ENCODE measurements at places on chromosomes 16 and 17.

GRCh38 chr17:81143200-81143527 lies 22.1 kb upstream of the PVALEF start:
- DNase-seq = no peak

DNA sequence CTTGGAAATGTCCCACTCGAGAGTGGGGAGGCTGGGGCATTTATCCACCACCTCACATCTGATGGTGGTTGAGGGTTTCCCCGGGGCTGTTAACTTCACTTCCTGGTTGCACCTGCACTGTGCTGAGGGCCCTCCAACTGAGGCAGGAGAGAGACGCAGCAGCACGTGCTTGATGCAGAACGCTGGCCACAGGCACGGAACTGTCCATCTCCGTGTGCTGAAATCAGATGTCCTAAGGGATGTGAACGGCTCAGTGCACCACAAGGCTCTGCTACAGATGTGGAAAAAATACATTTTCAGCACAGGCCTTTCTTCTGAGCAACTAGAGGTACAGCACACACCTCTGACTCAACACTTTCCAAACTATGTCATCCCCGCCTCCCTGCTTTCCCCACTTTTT lies 114.8 kb upstream of the C16orf82 start:
- no peak for DNase-seq

DNA sequence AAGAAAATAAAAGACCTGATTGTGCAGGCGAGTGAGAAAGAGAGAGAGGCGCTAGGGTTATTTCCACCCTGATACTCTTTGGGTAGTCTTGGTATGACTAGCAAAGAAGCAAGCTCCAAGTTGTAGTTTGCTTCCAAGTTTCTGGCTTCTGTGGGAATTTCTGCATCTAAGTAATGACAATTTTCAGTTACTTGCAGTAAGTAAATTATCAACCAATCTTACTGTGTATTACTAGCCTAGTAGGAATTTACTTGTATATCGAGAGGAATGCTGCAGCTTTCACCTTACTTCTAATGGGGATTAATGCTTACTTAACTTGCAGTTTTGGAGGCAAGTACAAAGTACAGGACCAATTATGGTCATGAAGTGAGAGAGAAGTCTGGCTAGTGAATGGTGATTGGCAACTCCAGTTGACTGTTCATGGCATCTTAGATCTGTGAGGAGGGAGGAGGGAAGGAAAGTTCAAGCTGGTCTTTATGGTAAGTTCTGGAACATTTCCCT lies 31.9 kb downstream of the TENT4B start:
- DNase-seq = no peak

- no peak for DNase-seq
Observed at GRCh38 chr17:36475346-36475970, 11.0 kb upstream of the ZNHIT3 start.

DNA sequence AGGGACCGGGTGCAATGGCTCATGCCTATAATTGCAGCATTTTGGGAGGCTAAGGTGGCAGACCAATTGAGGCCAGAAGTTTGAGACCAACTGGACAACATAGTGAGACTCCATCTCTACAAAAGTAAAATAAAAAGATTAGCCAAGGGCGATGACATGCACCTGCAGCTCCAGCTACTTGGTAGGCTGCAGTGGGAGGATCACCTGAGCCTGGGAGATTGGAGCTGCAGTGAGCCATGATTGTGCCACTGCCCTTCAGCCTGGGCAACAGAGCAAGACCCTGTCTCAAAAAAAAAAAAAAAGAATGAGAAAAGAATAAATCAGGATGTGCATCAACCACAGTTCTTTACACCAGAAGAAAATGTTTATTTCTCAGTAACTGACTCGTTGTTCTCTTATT lies 76.0 kb downstream of the CACNG3 start:
- no peak for DNase-seq

- DNase-seq = no peak
Observed at GRCh38 chr17:57823469-57824401, 26.1 kb downstream of the MRPS23 start.

- DNase-seq = no peak
Observed at GRCh38 chr16:19513377-19514053, 8.4 kb downstream of the GDE1 start.

DNA sequence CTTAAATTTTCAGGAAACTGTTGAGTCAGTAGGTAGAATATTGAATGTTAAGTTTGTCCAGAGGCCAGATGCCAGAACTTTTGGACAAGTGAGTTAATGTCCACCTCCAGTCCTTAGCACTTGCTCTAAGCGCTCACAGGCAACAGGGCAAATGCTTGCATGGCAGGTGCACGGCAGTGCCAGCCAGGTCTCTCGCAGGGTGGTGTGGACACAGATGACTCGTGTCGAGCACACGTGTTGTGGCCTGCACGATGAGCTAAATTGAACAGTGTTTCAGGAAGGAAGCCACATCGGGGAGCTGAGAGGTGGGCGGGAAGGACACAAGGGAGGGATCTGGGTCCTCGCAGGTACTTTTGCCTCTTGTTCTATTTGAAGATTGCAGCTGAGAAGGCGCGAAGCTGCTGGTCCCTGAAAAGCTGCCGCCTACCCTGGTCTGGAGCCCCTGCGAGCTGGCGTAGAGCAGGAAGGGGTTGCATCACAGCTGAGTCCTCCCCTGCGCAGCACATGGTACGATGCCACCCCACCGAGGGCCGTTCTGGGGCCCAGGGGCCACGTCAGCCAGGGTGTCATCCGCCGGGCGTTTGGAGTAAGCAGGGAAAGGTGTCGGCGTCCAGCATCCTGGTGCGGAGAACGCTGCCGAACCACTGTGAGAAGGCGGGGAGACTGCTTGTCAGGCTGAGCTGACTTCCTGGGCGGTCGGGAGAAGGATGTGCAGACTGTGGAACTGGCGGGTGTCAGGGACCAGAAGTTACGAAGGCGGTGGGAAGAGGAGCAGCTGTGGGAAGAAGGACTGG lies 6.3 kb downstream of the RAB40C start:
- DNase-seq = no peak

DNA sequence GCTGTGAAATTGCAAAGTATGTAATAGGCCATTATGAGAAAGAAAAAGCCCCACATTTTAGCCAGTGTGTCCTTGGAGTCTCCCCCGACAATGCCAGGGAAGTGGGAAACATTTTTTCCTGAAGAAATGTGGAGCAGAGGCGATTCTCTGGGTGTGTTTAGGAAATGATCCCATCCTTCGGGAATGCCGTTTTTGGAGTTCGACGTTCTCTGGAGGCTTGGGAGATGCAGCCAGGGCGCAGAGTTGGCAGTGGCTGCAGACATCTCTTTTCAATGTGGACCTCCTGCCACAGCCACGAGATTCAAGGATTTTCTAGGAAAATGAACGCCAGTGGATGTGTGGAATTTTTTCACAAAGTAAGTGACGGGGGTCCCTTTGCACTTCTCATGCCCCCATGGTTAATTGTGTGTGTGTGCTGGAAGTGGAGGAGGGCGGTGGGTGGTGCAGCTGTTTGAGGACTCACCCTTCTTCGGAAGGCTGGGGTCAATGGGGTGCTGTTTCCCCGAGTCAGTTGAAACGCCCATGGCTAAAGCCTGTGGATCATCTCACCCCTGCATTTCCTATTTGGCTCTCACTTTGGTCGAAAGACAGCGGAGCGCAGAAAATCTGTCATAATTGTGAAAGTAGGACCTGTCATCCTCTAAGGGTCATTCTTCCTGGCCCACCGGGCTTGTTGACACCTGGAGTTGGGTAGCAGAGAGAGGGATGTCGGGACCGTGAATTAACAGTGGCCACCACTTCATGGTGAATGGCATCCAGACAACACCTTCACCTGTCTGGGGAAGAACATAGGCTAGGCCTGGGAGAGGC lies 73.2 kb downstream of the CMIP start:
- no peak for DNase-seq

GRCh38 chr17:30505868-30506417 lies 28.7 kb downstream of the GOSR1 start:
- DNase-seq = no peak

- DNase-seq = no peak
Observed at GRCh38 chr16:85048921-85049562, 21.4 kb downstream of the KIAA0513 start.

DNA sequence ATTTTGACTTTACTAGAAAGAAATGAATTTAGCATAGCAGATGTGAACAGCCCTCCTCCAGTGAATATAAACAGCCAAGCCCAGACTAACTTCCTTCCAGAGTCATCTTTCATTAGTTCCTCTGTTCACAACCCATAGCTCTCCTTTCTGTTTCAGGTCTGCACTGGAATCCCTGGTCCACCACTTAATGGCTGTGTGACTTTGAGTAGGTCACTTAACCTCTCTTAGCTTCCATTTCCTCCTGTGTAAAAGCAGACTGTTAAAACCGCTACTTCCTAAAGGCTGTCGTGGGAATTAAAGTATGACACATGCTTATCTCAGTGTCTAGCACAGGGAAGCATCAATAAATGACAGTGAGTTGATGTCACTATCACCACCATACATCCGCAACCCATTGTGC lies 7.5 kb downstream of the SLC6A4 start:
- DNase-seq = no peak

- no peak for DNase-seq
Observed at GRCh38 chr16:1532081-1532760, 1.2 kb upstream of the TMEM204 start.

DNA sequence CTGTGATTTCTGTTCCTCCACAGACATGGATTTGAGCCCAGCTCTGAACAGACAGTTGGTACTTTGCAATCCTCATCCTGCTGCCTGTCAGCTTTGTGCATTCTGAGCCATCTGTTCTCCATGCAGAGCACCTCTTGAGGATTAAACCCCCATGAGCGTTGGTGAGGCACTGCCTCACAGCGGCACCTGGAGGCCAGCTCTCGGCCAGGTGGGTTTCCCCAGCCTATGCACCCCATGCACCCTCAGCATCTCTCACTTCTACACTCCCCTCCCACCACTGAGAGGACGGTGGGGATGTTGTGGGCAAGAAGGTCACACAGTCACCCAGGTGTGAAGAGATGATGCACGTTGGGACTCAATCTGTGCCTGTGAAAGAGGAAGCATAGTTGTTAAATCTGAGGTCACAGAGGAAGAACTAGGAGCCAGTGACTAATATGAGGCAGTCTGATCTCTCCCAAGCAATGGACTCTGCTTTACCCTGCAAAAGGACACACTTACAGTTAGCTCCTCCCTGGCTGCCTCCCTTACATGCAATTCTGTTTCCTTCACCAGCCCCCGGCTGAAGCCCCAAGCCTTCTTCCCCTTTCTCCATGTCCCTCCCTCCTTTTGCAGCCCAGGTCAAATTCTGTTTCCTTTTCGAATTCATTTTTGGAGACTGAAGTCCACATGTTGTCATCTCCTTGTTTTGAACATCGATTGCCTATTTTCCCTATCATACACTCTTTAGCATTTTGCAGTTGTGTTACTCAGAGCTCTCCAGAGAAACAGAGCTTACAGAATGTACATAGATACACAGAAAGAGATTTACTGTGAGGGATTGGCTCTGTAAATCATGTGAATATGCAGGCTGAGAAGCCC lies 58.5 kb downstream of the HS3ST3B1 start:
- no peak for DNase-seq

DNA sequence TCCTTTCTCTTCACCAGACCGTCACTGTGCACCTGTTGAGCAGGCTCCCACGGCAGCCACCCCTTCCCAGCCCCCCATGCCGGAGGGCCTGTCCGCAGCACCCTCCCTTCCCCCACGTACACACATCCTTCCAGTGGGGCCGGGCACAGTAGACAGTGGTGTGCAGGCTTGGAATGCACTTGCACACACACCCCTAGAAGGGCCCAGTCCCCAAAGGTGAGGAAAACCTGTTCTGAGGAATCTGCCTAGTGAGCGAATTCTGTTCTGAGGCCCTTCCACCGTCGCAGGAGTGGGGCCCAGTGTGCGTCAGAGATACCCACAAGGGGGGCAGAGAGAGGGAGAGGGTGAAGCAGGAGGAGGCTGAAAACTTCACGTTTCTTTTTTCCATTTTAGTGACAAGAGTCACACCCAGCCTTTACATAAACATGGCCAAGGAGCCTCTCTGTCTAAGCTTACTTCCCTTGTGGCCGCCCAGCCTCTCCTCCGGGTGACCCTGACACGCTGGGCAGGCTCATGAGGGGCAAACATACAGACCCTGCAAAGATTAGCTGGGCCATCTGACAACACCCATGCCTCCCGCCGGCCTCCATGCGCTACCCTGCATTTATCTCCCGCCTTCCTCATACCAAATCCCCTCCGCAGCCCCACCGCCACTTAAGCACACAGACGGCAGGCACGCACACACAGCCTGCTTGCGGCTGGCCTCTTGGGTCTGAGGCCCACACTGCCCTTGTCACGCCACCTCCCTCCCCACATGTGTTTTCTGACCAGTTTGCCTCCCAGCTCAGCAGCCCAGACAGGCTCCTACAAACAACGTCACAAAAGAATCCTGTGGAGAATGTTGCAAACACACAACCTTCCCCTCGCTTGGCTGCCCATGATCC lies 1.8 kb downstream of the ZBTB4 start:
- no peak for DNase-seq

GRCh38 chr17:42403150-42403549 lies 14.9 kb upstream of the STAT3 start:
- DNase-seq = no peak

DNA sequence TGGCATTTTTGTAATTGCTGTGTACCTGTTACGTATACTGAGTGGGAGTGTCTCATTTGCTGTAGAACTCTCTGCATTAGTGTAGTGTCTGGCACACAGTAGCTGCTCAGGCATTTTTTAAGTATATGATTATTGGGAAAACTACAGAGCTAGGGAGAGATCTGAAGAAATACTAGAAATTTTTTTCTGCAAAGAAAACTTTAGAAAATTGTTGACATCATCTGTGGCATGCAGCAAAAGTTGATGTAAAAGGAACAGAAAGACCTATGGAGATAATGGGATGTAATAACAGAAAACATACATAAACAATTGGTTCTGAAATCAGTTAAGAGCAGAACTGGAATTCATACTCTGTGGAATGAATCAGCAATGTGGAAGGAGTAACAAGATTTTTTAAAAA lies 11.6 kb downstream of the CLTC start:
- no peak for DNase-seq

DNA sequence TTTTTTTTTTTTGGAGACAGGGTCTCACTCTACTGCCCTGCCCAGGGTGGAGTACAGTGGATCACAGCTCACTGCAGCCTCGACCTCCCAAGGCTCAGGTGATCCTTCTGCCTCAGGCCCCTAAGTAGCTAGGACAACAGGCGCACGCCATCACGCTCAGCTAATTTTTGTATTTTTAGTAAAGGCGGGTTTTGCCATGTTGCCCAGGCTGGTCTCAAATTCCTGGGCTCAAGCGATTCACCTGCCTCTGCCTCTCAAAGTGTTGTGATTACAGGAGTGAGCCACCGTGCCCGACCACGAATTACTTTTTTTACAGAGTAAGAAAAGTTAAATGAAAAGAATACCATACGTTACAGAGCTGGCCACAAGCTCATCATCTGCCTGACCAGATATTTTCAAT lies 38.9 kb downstream of the AKAP10 start:
- no peak for DNase-seq

- no peak for DNase-seq
Observed at GRCh38 chr17:65794572-65794971, 233.1 kb upstream of the AXIN2 start.

DNA sequence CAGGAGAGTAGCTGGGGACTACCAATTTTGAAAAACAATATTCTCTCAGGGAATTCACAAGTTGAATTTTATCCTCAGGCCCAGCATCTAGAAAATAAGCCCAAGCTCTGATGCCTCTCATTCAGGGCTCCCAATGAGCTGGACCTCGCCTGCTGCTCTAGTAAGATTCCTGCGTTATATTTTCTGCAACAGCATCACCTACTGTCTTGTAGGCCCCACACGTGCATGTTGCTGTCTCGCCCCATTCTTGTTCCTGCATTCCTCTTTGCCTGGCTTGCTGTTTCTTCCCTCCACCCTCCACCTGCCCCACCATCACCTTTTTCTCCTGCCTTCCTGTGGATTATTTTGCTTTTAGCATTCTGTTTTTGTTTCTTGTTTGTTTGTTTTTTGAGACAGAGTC lies 8.3 kb upstream of the ST6GALNAC2 start:
- no peak for DNase-seq

Data from left forelimb (tissue), 1 donor.